ENCODE measurements at places on chromosomes 6 and 20. TPM values are rescaled to one million over a fixed set of nuclear protein-coding genes. Genes with fewer than 3 reads are reported as not detected.

Gene PPP1R3D
- polyA plus RNA-seq, result 2.1 TPM

Gene CHRNA4
- polyA plus RNA-seq, result 0.20 TPM

Gene TINAG
- polyA plus RNA-seq, result not detected

Gene FNDC1
- 0.16 TPM for polyA plus RNA-seq

Gene ADAM33
- 65.0 TPM for polyA plus RNA-seq

Data from adrenal gland (tissue), 19 donors.